ENCODE measurements at places on chromosomes 1 and 21. TPM values are rescaled to one million over a fixed set of nuclear protein-coding genes. Genes with fewer than 3 reads are reported as not detected.

LCE3D gene
- not detected for total RNA-seq

DNA sequence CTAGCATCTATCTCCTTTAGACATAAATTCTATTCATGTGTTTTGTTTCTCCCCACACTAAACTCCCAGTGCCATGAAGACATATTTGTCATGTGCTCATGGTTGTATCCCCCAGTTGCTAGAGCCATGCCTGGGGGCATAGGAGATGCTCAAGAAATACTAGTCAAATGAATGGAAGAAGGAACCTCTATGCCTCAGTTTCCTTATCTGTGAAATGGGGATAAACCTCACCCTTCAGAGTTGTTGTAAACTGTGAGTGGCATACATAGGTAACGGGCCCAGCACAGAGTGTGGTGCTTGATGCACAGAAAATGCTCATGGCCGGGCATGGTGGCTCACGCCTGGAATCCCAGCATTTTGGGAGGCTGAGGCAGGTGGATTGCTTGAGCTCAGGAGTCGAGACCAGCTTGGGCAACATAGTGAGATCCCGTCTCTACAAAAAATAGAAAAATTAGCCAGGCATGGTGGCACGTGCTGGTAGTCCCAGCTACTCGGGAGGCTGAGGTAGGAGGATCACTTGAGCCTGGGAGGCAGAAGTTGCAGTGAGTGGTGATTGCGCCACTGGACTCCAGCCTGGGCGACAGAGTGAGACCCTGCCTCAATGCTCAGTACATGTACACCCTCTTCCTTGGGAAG lies 8.7 kb downstream of the LDLRAD2 start:
- DNase-seq: no peak

DNA sequence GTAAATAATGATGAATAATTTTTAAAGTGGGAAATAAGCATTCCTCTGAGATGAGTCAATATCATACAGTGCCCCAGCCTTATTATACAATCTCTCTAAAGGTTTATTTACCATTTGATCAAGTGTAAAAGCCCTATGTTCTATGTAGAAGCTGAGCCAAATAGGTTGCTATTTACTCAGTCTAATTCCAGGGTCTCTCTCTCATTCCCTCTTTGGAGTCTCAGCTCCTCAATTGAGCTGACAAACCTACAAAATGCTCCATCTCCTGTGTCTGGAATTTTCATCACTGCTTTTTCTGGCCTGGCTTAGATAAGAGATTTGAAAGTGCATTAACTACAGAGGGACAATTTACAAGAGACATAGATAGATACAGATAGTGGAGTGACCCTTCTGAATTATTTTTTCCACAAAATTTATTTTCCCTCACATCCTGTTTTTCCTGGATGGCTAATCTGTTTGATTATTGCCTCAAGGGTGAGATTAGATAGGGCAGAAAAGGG lies 24.8 kb upstream of the USH2A start:
- DNase-seq: no peak

GRCh38 chr1:3910857-3911845 lies 11.1 kb upstream of the C1orf174 start:
- peak; percentile 56 for DNase-seq

All from G401 (cell line).